ENCODE measurements at places on chromosomes 6 and 20.

- no peak for DNase-seq
Measured at GRCh38 chr20:52905241-52905994, 66.7 kb upstream of the TSHZ2 start.

- DNase-seq: no peak
Measured at GRCh38 chr6:133973109-133973971, 20.3 kb downstream of the TBPL1 start.

DNA sequence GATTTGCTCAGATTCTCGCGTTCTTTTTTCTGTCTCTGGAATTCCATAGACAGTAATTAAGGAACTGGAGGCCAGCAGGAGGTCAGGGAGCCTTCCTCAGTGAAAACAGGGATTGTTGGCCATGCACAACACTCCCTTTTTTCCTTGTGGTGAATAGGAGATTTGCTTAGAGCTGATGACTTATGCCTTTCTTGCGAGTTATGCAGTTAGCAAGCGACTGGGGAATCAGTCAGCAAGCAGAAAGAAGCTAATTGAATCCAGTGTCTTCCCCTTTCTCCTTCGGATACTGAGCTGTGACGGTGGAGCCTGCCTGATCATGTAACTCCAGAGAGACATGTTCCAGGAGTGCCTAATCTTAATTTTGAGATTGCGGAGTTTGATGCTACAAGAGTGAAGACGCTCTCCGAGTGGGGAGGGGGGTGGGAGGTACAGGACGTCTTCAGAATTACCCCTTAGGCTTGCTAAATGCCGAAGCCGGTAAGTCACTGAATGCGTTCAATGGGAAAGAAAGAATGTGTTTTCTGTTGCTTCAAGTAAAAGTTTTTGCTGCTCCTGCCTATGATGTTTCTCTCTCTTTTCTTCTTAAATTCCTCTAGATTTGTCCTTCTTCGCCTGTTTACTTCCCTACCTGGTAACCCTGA lies 165.9 kb downstream of the SASH1 start:
- no peak for DNase-seq

GRCh38 chr6:148146717-148147462 lies 195.7 kb upstream of the SASH1 start:
- no peak for DNase-seq

DNA sequence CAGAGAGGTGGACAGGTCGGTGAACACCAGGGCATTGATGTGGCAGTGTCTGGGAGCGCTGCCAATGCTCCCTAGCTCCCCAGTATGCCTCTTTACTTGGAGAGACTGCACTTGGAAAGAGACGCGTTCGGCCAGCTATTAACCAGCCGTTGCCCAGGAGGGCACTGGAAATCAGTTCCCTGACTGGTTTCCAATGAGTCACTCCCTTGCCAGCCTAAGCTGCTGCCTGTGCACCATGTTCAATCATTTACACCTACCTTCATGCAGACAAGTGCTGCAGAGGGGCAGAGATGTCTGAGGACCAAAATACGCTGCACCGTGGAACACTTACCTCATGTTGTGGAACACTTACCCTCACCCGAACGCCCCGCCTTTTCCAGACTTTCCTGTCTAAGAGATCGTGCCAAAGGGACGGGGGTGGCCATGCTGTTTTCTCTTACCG lies 151.6 kb downstream of the SOBP start:
- peak; percentile 65 for DNase-seq

- no peak for DNase-seq
Measured at GRCh38 chr6:17352302-17352701, 41.1 kb upstream of the CAP2 start.

- no peak for DNase-seq
Measured at GRCh38 chr6:2850538-2851113, 9.0 kb upstream of the SERPINB1 start.

Measured in anterior cingulate cortex (tissue), 58 donors.